Sigmoid colon (tissue), 7 donors: ENCODE measurements at places on chromosomes 2 and 18. TPM values are rescaled to one million over a fixed set of nuclear protein-coding genes. Genes with fewer than 3 reads are reported as not detected.

DNA sequence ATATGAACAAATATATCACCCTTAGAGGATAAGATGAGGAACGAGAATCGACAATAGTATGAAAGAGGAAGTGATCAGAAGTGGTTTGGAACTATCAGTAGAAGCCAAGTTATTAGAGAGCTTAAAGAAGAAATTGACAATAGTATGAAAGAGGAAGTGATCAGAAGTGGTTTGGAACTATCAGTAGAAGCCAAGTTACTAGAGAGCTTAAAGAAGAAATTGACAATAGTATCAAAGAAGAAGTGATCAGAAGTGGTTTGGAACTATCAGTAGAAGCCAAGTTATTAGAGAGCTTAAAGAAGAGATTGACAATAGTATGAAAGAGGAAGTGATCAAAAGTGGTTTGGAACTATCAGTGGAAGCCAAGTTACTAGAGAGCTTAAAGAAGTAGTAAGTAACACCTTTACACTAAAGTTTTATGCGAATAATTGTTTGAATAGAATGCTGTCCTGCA, 175.5 kb downstream of the ZNF407 start:
- no peak for DNase-seq

- DNase-seq: no peak
Observed at GRCh38 chr18:8045160-8045883, 478.2 kb downstream of the PTPRM start.

Gene ZAP70
- 2.5 TPM for total RNA-seq

DNA sequence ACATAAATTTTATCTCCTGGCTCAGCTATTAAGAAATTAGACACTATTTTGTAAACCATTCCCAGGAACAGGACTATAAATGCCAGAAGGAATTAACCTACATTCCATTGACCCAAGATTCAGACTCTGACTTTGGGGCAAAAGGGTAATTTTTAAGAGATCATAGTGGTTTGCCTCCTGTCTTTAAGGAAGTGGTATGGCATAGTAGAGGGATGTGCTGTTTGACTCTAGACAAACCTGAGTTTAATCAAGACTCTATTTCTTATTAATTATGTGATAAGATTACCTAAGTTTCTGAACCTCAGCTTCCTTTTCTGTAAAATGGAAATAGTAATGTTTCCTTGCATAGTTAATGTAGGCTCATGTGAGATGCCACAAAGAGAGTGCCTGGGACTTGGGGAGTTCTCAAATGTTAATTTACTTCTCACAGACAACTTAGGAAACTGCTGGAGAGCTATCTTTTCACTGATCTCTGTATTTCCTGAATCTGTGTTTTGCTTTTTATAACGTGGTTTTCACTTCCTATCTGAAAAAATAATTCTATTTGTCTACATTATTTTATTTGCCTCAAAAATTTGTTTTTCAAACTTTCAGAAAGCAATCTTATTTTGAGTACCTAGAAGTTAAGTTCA, 11.9 kb upstream of the SLC40A1 start:
- DNase-seq: no peak

Gene SLC40A1
- 45.3 TPM for total RNA-seq

Gene ADGRF3
- total RNA-seq: not detected

GRCh38 chr18:67433971-67434370, 82.5 kb downstream of the DSEL start:
- DNase-seq: no peak

DNA sequence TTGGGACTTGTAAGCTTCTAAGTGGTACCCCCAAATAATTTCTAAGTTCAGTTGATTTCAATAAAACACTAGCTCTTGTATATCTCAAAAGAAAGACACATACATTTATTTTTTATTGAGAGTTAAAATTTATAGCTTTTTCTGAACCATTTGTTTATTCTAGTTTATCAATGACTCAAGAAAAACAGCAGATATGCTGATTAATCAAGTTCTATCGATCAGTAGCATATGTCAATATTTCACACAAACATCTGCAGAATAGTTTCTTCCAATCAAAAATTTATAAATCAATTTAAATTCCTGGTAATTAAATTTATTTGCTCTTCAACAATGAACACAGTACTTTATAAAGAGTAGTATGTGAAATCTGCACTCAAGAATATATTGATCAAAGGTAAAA, 5.3 kb downstream of the FIGN start:
- no peak for DNase-seq
